ENCODE measurements at places on chromosomes 5 and 9.

- no peak for DNase-seq
Observed at GRCh38 chr5:144390133-144390532, 219.5 kb downstream of the KCTD16 start.

DNA sequence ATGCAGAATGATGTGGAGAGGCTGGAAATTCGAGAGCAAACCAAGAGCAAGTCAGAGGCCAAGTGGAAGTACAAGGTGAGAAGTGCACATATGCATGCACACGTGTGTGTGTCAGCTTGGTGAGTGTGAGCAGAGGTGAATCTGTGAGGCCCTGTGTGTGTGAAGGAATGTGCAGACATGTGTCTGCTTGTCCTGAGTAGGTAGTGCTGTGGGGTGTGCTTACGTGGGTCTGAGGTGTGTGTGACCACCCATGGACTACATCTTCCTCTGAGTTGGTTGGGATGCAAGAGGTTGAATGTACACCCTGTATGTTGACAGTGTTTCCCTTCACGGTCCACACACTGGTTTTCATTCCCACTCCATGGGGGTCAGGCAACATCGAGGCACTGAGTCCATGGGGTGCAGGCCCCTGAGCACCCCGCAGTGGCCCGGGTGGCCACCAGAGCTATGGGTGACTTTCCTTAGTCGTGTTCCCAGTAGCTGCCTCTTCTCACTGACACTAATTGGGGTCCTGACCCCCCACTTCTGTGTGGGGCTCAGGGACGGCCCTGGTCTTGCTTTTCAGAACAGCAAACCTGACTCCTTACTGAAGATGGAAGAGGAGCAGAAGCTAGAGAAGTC is 86.7 kb downstream of the PHF2 start:
- DNase-seq, result no peak

- no peak for DNase-seq
Observed at GRCh38 chr9:127396253-127396807, 639 bp upstream of the SLC2A8 start.

GRCh38 chr9:13759551-13759950 is 480.1 kb upstream of the MPDZ start:
- no peak for DNase-seq

- DNase-seq, result no peak
Observed at GRCh38 chr9:112028242-112029221, 131.9 kb downstream of the UGCG start.

GRCh38 chr5:138698713-138699112 is 54.5 kb upstream of the CTNNA1 start:
- no peak for DNase-seq

Measured in effector CD8-positive, alpha-beta T cell (primary cell).